RKO (cell line): ENCODE measurements at places on chromosomes 1 and 21.

- peak; percentile 6 for DNase-seq
These were observed 40.2 kb upstream of the ZNF124 start for GRCh38 chr1:247212012-247212411.

DNA sequence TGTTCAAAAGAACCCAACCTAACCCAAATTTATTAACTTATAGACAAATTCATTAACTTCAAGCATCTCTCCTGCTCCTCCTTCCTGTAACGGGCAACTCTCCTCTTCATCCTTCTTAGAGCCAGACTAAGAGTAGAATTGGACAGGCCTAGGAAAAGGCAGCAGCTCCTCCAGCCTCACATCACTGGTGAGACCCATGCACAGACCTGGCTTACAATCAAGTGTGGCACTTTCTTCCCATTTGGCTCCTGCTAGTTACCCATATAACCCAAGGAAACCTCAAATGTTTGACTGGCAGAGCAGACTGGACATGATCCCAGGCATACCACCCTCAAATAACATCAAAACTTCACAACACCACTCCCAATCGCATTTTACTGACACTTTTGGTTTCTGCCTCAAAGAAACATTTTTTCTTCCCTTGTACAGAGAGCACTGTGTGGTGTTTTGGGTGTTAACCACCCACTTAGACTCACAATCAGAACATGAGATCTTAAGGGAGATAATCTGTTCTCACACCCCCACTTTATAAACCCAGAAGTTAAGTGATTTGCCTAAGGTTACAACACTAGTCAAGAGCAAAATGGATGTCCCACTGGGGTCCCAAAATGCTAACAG lies 101.4 kb downstream of the SIPA1L2 start:
- DNase-seq, result no peak

- DNase-seq, result no peak
These were observed 745 bp downstream of the PARP1 start for GRCh38 chr1:226407199-226407496.

DNA sequence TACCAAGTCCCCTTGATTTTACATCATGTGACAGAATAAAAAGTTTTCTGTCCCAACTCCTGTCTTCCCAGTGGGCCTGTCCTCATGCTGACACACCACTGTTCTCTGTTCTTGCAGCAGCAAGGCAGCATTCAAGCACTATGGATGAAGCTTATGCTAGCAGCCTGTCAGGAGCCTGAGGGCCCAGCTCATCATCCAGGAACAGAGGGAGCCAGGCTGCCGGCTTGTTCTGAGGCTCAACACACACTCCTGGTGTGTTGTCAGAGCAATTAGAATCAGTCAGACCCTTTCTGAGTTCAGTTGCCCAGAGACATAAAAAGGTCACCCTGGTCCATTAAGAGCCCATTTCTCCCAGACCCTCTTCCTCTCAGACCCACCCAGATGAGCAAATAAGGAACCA lies 282.9 kb downstream of the SEC16B start:
- DNase-seq, result no peak

DNA sequence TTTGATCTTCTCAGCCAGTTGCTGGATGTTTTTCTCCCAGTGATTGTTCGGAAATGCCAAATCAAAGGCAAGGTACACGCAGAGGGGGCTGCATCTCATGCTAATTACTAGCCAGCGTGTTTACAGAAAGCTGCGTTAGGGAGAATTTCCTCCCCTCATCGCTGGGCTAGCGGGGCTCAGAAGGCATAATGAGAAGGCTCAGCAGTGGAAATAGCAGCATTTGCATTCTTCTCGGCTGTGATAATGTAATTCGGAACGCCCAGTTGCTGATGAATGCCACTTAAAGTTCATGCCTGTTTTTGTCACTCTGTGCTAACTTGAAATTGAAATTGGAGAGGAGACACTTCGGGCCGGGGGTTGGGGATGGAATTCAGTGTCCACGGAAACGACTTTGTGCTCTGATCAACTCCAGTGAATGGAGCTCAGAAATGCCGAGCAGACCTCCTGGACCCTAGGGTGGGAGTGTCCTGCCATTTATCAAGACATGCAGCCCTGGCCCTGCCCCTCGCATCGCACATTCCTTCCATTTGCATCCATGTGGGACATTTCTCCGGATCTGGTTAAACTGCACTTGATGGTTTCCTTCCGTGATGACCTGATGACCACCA lies 313.4 kb upstream of the C1orf174 start:
- no peak for DNase-seq

- DNase-seq, result no peak
These were observed 298.3 kb downstream of the GPATCH2 start for GRCh38 chr1:217332431-217333065.

DNA sequence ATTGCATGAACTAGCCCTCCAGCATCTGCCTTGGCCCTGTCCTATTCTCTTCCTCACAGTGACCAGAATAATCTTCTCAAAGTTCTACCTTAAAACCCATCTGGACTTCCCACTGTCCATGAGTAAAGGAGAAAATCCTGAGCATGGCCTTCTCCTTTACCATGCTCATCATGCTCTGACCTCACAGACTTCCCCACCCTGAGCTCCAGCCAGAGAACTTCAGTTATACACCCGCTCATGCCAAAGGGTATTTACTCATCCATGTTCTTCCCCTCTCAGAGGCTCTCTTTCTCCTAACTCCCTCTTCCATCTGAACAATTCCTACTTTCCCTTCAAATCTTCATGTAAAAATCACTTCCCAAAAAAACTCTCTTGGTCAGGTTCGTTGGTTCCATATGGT lies 188.4 kb downstream of the SETD4 start:
- no peak for DNase-seq

DNA sequence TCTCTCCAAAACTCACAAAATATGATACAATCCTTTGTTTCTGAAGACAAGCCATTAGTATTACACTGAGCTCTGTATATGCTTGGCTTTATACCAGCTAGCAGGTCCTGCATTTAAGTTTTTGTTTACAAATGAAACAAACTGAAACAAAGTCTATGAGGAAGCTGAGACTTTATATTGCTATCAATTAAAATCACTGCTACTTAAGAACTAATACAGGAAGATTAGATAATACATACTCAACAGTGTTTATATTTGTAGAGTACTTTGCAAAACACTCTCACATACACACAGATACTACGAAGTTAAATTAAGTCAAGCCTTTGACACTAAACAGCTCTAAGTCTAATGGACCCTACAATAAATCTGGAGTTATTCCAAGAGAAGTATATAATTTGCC lies 247.4 kb downstream of the CRB1 start:
- no peak for DNase-seq
